Naive B cell (primary cell): ENCODE measurements at places on chromosomes 6 and 20.

DNA sequence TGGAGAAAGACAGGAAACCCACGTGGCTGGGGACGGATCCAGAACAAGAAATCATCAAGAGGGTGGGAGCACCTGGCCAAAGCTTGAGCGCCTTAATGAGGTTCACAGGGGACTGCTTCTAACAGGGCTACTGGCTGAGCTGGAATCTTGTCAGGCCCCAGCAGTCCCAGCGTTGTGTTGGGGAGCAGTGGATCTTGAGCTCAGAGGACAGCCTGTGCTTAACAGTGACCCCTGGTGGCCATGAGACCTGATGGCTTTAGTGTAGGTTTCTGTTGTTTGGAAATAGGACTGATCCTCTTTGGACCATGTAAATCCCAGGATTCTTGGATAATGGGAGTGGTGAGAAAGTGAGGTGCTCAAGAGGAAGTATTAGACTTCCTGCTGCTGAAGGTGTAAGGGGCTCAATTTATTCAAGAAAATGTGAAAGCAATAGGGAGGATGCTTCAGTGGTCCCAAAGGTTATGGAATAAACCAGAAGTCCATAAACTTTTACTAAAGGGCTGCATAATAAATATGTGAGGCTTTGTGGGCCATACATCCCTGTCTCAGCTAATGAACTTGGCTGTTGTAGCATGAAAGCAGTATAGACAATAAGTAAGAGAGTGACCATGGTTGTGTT is 216.2 kb downstream of the NFATC2 start:
- DNase-seq = peak; percentile 26

DNA sequence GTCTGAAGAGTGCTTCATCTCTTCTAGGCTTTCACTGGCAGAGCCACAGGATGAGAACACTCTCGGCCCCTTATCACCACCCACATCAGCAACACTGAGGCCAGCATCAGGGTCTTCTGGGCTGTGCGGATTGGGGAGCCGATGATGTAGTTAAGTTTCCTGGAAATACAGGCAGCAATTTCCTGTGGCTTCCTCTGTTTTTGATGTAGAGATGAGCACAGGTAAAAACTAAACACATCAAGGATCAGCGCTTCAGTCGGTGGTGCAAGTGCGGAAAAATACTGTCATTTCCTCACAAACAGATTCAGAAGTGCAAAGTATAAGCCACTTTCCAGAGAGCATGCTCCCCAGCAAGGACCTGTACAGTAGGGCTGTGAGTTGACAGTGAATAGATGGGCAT is 62.6 kb downstream of the BACH2 start:
- DNase-seq = no peak

GRCh38 chr6:155014670-155015300 is 19.7 kb downstream of the TIAM2 start:
- DNase-seq = no peak

- no peak for DNase-seq
These were observed 52.0 kb downstream of the PSMG4 start for GRCh38 chr6:3310703-3311102.

DNA sequence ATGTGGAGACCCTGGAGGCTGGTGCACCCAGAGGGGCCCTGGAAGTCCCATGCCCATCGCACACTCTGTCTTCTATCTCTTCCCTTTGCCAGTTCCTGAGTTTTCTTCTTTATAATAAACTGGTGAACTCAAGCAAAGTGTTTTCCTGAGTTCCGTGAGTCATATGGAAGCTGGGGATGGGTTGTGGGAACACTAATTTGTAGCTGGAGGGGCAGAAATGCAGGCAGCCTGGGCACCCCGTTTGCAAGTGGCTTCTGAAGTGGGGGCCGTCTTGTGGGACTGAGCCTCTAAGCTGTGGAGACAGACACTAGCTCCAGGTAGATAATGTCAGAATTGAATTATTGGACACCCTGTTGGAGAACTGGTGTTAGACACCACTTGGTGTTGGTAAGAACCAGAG is 3.2 kb upstream of the PPP1R3G start:
- no peak for DNase-seq

- no peak for DNase-seq
These were observed 3.8 kb downstream of the PREX1 start for GRCh38 chr20:48823960-48824498.

DNA sequence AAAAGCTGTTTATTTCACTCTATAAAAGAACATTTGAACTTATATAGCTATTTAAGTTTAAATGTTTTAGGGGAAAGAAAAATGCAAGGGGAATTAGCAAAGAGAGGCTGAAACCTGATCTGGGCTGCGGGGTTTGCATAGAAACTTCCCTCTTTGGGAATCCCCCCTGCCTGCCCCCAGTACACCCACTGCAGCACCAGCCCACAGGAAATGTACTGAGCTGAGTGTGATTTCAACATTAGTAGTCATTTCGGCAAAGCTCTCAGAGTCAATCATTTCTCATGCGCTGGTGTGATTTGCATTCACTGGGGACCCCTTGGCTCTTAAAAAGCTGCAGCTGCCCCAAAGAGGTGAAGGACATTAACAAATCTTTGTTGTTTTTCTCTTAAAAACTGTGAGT is 859.4 kb downstream of the MAFB start:
- DNase-seq = no peak

- DNase-seq = no peak
These were observed 21.9 kb downstream of the TPBG start for GRCh38 chr6:82385546-82385945.

GRCh38 chr20:23058240-23058639 is 8.8 kb upstream of the THBD start:
- DNase-seq = no peak

DNA sequence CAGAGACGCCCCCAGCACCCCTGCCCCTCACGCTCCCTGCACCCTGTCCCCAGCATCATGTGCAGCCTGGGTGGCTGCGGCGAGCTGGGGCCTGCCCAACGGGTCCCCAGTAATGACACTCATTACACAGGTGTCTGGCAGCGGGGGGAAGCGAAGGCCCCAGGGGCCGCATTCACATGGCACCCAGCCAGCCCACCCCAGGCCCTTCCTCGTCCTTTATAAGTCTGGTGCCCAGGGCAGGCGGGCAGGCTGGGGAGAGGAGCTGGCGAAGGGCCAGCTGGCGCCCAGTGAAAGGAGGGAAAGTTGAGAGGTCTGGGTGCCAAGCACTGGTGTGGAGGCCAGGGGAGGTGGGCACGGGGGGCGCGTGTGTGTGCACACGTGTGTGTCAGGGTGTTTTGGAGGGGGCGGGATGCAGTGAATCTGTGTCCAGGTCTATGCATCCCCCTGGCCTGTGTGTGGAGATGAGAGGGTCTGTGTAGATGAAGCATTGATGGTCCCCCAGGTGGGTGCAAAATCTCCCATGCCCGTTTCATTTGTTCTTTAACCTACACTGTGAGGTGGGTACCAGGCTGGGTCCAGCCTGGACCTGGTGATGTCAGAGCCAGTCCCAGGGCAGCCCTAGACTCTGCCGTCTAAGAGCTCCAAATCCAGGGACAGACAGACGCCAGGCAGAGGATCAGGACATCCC is 105.3 kb downstream of the CEBPB start:
- no peak for DNase-seq

GRCh38 chr20:44069203-44070011 is 117.6 kb downstream of the JPH2 start:
- peak; percentile 63 for DNase-seq

DNA sequence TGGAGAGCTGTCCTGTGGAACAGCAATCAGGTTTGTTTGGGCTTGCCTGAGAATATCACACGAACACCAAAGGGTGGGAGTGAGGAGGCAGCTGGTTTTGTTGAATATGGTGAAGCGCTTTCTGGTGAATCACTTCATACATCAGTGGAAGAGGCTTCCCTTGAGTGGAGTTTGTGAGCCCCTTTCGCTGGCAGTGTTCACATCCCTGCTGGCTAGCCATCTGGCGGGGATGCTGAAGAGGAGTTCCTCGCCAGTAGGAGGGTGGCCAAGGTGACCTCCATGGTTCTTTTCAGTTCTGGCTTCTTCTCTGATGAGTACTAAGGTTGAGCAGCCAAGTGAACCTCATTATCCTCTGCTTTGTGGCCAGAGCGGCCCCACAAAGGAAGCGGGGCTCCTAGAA is 37.7 kb upstream of the RNF8 start:
- no peak for DNase-seq
